SJSA1 (cell line): ENCODE measurements at places on chromosomes 2 and 18. TPM values are rescaled to one million over a fixed set of nuclear protein-coding genes. Genes with fewer than 3 reads are reported as not detected.

DNA sequence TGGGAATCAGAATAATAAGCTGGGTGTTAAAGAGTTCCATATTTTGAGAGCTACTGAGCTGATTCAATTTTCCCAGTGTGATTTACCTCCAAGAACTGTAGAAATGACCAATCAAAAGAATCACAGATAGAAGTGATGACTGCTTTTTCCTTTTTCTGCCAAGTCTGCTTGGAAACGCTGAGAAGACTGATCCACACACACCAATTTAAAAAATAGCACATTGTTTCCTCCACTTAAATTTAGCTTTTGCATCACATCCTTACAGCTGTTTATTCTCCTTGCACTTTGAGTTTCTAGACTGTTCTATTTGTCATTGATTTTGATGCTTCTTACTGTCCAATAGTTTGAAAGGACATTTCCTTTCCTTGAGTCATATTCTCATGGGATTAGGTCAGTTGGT is 590.3 kb upstream of the CHAC2 start:
- no peak for DNase-seq

DNA sequence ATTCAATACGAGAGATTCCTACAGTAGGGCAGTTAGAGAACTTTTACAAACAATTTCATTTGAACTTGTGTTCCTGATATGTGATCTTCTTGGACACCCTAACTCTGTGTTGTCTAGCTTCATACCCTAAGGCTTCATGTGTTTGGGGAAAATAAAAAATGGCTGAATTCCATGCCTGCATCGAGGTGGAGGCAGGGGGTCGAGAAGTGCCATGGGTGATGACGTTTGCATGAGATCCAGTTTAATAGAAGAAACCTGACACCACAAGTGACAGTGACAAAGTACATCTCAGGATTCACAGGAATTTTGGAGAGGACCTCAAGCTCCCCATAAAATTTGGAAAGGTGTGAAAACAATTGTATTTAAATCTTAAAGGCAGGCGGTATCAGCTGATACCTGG is 169.2 kb upstream of the NABP1 start:
- DNase-seq, result no peak

DNA sequence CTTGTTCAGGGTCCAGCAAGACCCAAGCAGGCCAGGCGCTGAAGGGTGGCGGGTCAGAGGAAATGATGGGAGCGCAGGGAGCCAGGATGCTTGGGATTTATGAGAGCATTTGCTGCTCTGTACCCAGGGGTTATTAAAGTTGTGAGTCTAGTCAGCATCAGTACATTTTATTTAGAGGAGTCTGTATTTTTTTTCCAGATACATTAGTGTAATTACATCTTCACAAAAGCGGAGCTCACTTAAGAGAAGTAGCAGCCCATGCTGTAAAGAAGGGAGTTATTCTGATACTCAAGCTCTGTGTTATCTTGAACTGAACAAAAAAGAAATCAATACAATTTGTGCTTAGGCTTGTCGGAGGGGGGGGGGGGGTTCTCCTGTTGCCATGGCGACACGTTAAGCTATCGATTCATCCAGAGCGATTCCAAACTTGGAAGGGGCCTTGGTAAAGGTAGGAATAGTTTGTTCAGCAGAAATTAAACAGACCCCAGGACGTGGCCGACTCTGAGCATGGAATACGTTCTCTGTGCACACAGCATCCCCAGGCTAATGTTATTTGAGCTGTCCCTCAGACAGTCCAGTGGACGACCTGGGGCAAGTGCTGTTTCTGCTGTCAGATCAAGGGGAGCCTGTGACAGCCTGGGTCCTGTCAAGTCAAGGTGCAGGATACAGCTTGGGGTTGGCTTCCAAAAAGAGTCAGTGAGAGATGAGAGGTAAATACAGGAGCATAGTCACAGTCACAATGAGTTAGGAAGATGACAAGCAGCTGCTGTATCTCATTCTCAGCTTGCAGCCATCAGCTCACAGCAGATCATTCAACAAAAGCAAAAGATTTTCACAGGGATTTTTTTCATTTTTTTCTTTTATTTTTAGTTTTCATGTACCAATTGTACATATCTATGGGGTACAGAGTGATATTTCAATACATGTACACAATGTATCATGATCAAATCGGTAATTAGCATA is 387.6 kb downstream of the DCDC2C start:
- DNase-seq, result no peak

The PLCD4 gene
- not detected in 2 replicates for total RNA-seq

The CFC1 gene
- not detected in 2 replicates for total RNA-seq

The WIPF1 gene
- total RNA-seq, result 20.8 and 28.3 TPM in 2 replicates

The STARD6 gene
- 1.2 TPM in 1 of 2 replicates, not detected in the other for total RNA-seq
